ENCODE measurements at places on chromosomes 5 and 9.

DNA sequence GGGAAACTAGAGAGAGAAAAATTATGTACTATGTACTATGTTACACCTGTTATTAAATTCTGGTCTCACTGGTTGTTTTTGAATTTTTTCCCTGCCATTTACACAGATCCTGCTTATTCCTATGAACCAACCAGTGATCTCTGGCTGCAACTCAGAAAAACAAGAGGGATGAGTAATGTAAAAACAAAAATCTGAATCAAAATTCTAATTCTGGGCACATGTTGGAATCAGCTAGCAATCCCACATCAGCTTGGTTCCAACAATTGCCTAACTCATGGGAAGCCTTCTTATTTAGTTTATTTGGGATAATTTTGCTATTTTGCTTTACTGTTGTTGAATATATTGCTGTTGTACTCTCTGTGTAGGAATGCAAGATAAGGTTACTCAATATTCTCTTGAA lies 78.3 kb downstream of the PLK2 start:
- DNase-seq: no peak

GRCh38 chr9:134065612-134066419 lies 2.0 kb downstream of the BRD3 start:
- peak; percentile 33 for DNase-seq

DNA sequence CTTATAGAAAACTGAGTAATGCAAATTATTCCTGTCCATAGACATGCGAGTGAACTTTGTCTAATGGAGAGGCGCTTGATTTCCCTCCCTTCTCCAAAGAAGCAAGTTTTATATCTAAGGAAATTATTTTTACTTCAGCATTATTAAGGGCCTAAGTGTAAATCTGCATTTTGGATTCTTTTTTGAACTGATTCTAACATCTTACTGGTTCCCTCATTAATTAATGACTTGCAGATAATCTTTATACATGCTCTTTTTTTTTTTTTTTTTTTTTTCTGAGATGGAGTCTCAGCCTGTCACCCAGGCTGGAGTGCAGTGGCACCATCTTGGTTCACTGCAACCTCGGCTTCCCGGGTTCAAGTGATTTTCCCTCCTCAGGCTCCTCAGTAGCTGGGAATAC lies 209.5 kb downstream of the TLE4 start:
- no peak for DNase-seq

GRCh38 chr9:92760070-92760469 lies 4.6 kb downstream of the BICD2 start:
- DNase-seq: peak; percentile 87

DNA sequence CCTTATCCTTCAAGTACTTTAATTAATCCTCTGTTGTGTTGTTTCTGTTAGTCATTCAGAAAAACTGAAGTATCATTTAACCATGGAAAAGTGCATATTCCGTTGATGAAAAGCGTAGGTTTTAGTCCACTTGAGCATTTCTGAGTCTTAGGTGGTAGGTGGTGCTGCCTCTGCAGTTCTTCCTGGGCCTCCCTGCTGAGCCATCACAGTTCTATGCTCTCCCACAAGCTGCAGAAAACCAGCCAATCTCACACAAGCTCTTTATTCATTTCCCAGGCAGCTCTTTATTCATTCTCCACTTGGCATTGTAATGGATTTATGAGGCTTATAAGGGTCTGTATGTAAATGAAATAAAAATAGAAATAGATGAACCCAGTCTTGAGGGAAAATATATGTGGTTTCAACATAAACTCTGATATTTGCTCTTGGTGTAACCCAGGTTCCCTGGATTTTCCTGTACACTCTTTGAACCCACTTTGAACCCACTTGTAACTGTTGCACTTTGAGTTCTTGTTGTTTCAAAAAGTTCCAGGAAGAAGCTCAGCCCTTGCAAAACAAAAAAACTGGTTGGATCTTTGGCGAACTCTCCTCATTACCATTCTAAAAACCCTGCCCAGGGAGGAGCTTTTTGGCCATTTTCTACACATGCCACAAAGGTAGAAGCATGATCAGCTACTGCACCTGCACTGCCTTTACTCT lies 56.0 kb downstream of the ZNF510 start:
- DNase-seq: no peak

DNA sequence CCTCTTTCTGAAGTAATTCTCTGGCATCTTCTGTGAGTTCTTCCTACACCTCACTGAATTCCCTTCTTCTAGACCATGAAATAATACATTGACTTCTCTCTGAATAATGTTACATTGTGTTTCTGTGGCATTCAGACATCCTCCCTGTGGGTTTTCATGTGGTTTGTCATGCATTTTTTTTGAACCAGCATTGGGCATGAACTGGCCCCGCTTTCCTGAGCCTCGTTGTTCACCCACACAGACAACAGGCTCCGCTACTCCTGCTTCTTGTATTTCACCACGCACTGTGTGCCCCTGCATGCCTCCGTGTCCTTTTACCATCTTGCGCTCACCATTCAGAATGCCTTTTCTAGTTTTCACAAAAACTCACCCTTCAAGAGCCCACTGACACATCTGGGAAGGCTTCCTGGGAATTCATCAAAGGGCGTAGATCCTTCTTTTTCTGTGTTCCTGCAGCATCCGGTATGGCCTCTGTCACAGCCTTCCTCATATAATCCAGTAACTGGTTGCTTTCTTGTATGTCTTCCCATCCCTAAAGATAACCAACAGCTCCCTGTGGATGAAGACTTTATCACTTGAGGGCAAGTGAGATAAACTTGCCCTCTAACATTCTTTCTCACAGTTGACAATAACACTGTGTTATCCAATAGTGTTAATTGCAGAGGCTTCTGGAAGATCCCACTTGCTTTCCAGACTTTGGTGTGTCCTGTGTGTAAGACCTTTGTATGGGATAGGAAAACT lies 51.5 kb upstream of the ADAMTSL1 start:
- DNase-seq: no peak

DNA sequence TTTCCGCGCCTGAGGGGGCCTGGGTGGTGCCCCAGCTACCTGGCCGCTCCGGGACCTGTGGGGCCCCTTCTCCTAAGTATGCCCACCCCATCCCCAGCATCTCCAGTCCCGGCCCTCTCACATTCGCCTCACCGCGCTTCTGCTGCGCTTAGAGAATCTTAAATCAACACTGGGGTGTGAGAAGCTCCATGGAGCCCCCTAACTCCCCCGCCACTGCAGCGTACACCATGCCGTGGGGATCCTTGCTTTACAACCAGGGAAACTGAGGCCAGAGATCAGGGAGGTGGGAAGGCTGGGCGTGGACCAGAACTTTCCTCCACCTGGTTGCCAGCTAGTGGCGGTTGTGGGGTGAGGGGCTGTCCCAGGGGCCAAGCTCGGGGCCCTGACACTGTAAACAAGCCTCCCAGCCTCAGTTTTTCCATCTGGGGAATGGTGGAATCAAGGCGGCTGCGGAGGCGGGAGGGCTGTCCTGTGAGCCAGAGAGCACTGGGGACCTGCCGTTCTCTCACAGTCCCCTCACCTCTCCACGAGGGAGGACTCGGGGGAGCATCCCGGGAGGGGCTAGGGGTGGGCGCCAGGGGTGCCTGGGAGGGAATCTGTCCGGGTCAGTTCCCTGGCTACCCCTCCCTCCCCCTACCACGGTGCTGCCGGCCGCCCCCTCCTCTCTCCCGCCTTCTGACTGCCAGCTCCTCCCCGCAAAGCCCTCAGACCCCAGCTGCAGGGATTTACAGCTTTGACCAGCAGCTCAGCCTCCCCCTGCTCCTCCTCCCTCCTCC lies 161.2 kb downstream of the C9orf50 start:
- no peak for DNase-seq

DNA sequence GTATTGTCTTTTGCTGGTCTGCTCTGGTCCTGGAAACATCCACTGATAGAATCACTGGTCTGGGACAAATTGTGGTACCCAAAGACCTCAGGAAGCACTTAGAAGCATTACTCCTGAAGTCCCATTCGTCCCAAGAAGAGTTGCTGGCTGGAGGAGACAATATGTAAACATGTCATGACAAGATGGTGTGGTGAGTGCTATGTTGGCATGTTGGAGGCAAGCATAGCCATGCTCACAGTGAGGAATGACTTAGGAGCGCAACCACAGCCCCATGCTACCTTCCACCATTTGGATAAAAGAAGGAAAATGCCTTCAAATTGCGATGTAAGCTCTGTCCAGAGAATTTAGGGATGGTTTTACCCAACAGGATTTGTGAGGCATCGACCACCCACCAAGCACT lies 115.8 kb upstream of the STC2 start:
- no peak for DNase-seq

DNA sequence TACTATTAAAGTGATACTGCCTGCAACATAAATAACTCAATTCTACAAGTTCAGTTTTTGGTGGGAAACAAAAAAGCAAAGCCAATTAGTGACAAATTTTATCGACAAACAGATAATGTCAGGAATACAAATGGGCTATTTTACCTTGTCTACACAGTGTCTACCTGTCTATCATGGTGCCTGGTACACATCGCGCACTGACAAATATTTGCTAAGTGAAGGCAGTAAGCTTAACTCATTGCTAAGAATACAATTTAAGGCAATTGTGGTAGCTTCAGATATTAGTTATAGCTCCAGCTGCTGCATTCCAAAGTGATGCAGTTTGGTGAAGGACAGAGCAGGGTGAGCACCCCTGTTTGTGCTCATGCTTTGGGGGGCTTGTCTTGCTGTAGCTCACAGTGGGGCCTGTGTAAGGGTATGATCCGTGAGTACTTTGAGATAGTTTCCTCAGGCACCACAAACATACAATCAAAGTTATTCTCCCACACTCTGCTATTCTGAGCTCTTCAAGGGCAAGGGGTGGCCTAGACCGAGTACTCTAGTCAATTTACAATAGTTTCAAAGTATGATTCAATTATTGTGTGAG lies 24.7 kb downstream of the ELL2 start:
- no peak for DNase-seq

- no peak for DNase-seq
These were observed 2.2 kb upstream of the SLIT3 start for GRCh38 chr5:169303119-169303515.

GRCh38 chr5:150143350-150144245 lies 12.0 kb downstream of the PDGFRB start:
- DNase-seq: peak; percentile 77

- DNase-seq: no peak
These were observed 48.3 kb upstream of the HRH2 start for GRCh38 chr5:175609526-175609925.

GRCh38 chr5:177478711-177479646 lies 5.5 kb upstream of the DBN1 start:
- peak; percentile 73 for DNase-seq

GRCh38 chr5:125848751-125849150 lies 574.5 kb upstream of the GRAMD2B start:
- no peak for DNase-seq

- no peak for DNase-seq
These were observed 49.2 kb upstream of the FBXL17 start for GRCh38 chr5:108430931-108431608.

- DNase-seq: no peak
These were observed 535.8 kb downstream of the SPATA31D1 start for GRCh38 chr9:82524407-82524806.

DNA sequence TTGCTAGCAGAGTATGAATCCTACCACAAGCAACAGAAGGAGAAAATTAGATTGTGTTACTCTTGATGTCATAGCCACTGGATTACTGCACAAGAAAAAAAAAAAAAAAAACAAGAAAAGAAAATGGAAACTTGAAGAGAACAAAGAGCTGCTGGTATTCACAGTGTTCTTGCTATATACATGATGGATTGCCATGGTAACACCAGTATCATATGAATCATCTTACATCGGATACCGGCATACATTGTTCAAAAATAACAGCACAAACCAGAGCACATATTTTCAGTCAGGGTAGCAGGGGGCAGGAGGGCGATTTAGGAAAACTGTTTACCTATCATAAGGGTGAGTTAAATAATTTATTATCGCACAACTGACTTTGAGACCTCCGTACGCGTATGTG lies 472.9 kb downstream of the PDE4D start:
- no peak for DNase-seq

DNA sequence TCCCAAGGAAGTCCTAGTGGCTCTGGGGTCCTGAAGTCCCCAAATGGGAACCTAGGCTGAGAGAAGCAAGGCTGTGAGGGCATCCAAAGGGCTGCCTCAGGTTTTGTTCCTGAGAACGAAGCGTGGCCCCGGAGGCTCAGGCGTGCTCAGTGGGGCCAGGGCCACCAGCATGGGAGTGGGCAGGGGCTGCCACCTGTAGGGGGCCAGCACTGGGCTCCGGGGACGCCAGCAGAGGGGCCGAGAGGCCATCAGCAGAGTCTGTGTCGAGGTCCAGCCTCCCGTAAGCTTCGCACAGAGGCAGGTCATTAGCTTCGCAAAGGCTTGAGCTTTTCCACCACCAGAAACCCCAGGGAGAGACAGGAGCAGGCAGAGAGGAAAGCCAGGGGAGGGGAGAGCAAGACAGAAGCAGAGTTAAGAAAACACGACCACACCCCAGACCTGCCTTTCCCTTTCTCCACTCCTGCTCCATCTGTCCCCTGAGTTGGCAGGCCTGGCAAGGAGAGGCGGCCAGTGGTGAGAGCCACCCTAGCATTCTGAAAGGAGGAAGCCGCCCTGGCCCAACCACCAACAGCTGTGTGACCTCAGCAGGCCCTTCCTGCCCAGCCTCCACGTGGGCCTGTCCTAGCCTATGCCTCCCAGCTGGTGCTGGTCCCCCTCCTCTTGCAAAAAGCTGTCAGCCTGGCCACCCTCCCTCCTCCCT lies 5.5 kb upstream of the SURF6 start:
- DNase-seq: no peak

GRCh38 chr5:160473681-160474080 lies 52.0 kb downstream of the PTTG1 start:
- no peak for DNase-seq

DNA sequence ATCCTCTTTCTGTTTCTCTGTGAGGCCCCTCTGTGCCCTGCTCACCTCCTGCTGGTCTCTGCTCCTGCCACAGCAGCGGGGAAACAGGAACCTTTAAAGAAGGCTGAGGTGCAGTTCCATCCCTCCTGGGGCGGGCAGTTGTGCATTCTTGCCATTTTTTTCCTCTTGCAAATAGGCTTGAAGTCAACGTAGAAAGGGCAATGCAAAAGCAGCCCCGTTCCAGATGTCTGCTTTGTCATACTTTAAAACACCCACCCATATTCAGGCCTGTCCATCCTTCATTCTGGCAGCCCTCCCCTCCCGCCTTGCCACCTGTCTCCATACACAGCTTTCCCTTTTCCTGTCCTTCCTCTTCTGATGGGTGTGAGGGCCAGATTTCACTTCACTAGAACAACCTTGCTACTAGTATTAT lies 65.4 kb upstream of the KLF9 start:
- DNase-seq: no peak

DNA sequence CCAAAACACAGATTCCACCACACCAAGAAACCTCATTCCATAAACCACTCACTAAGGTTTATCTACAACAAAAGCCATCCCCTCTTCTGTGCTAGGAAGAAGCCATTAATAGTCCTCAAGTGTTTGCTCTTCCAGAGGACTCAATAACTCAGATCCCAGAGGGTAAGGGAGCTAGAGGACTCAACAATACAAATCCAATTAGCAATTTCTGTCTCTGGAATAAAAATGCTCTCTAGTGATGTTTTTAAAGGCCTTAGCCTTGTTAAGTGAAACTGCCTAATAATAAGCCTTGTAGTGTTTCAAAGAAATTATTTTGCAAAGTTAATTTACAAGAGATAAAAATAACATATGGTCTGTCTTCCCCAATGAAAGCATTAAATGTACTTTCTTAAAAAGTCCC lies 942.4 kb downstream of the CDH12 start:
- no peak for DNase-seq

GRCh38 chr5:134714120-134714519 lies 24.2 kb upstream of the CAMLG start:
- no peak for DNase-seq
